ENCODE measurements at places on chromosomes 6 and 20.

GRCh38 chr6:19879663-19880062 is 42.5 kb downstream of the ID4 start:
- no peak for DNase-seq

GRCh38 chr6:138486249-138487101 is 12.8 kb downstream of the NHSL1 start:
- no peak for DNase-seq

GRCh38 chr20:44748005-44748370 is 2.3 kb downstream of the KCNK15 start:
- no peak for DNase-seq

- no peak for DNase-seq
Measured at GRCh38 chr6:35093118-35093445, 48.1 kb downstream of the TCP11 start.

GRCh38 chr6:167091026-167091804 is 31.7 kb upstream of the CCR6 start:
- no peak for DNase-seq

DNA sequence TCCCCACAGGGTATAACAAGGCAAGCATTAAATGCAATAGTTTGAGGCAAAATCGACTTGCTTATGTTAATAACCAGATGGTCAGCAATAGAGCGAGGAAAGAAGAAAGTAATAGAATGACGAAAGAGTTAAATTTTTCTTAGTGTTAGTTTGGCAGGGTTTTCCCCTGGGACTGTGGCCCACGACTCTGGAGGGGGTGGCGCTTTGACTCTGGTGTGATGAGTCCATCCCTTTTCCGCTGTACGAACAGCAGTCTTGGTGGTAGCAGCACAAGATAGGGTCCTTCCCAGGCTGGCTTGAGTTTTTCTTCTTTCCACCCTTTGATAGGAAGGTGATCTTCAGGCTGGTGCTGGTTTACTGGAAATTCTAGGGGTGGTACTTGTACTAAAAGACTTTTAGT is 69.2 kb upstream of the GMDS start:
- DNase-seq: no peak

DNA sequence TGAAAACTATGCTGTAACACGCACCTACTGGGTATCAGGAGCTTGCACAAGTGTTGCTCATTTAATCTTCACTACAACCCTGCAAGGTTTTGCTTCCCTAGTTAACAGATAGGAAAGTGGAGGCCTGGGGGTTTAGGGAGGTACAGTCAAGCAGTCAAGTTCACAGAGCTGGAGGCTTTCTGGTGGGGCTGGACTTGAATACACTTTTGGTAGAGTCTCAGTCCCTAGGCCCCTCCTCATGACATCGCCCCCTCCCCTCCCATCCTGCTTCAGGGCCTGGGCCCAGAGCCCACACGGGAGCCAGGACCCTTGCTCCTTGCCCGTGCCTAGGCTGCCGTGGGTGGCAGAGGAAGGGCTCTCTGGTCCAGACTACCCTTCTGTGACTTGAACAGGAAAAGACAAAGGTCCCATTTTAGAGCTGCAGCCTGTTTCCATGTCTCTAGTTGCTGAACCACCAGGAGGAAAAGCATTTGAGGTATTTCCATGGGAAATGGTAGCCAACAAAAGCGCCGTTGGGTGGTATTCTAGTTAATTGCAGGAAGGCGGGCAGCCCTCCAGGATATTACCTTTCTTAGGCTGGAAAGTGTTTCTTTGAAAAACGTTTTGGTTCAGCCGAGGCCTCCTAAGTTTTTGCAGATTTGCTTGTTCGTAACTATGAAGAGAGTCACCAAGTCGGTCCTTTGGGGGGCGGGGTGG is 84.9 kb downstream of the CDC5L start:
- DNase-seq: no peak

DNA sequence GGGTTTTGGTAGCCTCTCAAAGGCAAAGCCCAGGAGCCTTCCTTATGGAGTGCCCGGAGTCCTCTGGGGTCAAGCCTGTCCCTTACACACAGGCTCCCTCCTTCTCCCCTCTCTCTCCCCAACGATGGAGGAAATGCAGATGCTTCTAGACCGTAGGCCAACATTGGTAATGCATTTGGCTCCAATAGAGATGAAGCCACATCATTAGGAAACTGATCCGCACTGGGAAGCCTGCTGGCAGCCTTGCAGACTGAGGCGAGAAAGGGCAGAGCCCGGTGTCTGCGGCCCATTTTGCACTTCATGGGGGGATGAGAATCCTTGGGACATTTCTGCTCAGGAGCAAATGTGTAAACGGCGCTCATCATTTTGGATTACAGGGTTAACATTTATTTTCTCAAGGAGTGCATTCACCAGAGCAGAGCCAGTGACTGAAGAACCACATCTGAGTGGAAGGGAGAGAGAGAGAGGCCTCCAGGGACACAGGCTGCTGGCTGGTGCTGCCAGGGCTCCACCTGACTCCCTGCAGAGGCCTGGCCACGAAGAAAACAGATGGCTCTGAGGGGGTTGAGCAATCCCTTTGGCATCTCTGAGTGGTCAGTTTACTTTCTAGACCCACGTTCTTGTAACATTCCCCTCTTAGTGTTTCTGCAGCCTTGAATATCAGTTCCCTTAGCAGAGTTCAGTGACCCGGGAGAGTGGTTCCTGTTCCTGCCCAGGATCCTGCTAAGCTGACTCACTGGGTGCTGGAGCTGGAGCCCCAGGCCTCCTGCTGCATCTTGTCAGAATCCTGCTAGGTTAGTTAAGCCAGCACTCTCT is 4.4 kb upstream of the CST3 start:
- no peak for DNase-seq

DNA sequence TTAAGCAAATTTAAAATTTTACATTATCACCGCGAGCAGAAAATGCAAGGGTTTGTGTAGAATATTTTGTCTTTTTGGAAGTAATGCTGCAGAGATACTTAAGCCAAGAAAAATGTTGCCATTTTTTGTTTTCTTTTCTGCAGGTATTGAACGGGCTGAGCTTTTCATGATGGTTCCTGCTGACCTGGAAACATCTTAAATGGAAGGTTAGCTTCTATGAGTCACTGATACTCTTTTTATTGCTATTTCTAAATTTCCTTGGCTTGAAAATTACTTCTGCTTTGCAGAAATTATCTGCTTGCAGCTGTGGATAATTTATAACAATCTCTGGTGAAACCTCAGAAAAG is 12.7 kb downstream of the SYTL3 start:
- no peak for DNase-seq

DNA sequence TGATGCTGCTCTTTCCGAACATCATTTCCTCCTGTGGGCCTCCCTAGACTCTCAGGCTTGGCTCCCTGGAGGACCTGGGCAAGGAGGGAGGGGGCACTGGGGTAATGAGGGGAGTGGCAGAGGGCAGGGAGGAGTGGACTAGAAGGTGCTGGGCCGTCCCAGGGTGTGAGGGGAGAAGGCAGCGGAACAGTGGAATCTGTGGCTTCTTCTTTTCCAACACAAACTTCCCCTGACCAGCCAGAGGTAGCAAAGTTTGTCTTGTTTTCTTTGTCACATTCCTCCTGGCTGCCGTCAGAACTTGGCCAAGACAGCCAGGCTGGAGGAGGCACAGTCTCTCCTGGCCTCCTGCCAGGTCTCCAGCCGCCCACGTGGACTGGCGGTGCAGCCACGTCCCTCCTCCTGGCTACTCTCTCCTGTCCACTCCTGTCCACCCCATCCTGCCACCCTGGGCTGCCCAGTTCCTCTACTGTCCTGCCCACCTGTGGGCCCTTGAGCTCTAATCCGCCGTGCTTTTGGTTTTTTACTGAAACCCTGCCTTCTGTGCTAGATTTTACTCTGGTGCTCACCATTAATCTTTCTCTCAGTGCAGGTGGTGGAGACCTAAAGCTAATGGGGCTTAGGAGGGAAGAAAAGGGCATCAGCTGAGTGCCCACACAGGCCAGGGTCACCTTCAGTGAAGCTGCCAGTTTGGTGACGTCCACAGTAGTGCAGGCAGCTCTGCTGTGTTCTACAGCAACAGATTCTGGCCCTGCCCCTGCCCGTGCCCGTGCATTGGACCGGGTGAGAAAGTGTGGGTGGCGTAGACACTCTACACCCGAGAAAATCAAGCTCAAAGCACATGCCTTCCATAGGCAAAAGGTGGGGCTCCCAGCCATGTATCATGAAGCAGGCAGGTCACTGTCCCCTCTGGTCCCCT is 2.8 kb upstream of the CDSN start:
- no peak for DNase-seq

- no peak for DNase-seq
Measured at GRCh38 chr6:157106487-157106886, 216.8 kb downstream of the TMEM242 start.

DNA sequence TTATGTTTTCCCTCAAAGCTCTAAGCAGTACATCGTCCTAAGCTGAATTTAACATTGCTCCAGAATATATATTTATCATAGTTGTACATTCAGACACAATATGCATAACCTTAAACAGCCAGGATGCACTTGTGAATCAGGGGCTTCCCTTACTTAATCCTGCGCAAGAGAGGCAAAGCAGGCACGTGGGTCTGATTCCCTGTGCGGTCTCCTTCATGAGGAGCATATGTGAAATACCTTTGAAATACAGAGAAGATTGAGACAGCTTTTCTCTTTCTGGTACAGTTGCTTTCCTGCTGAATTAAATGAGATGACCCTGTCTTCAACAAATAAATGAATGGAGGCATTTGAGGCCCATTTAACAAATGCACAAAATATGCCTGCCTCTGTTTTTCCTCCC is 1.5 kb downstream of the HTR1E start:
- no peak for DNase-seq

DNA sequence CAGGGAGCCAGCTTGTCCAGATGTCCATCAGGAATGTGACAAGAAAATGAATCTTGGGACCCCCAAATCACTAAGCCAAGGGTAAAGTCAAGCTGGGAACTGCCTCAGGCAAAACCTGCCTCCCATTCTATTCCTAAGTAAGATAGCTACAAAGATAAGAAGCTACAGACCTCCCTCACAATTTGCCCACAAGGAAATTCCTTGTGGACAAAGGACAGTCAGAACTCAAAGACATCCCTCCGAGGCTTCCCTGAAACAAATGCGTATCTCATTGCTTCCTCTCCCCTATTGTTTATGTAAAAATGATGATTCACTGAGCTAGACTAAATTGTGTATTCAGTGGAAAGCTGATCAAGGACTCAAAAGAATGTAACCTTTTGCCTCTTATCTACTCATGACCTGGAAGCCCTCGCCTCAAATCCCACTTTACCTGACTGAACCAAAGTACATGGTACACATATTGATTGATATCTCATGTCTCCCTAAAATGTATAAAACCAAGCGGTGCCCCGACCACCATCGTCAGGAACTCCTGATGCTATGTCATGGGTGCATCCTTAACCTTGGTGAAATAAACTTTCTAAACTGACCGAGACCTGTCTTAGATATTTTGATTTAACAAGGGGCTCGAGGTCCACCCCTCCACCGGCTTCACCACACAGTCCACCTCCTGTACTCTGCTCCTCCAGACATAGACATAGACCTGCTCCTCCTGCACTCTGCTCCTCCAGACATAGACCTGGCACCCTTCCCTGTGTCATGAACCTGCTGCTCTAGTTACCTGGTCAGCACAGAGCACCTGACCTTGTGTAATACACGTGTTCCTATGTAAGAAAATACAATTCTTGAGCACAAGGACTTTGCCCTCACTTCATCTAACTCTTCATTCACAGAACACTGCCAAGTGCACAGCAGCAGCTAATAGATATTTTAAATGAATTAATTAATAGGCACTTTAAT is 81.4 kb downstream of the WDR27 start:
- no peak for DNase-seq

GRCh38 chr6:168583126-168583525 is 142.1 kb downstream of the SMOC2 start:
- DNase-seq: no peak

DNA sequence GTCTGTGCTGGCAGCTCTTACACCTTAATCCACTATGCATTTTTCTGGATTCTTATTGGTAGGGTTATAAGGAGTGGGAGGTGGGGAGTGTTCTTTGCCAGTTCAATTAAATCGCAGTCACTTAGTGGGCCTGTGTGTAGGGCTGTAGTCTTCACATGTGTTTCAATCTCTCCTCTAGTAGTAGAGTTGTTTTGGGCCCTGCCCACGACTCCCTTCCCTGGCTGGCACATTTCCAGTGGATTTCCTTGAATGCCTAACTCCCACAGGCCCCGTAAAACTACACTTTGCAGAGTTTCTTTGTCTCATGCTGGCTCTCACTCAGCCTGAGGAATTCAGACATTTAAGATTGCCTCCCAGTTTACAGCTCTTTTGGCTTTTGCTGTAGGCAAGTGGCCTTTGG is 414.0 kb upstream of the OPRM1 start:
- DNase-seq: no peak

GRCh38 chr6:82370788-82371187 is 7.2 kb downstream of the TPBG start:
- DNase-seq: no peak

DNA sequence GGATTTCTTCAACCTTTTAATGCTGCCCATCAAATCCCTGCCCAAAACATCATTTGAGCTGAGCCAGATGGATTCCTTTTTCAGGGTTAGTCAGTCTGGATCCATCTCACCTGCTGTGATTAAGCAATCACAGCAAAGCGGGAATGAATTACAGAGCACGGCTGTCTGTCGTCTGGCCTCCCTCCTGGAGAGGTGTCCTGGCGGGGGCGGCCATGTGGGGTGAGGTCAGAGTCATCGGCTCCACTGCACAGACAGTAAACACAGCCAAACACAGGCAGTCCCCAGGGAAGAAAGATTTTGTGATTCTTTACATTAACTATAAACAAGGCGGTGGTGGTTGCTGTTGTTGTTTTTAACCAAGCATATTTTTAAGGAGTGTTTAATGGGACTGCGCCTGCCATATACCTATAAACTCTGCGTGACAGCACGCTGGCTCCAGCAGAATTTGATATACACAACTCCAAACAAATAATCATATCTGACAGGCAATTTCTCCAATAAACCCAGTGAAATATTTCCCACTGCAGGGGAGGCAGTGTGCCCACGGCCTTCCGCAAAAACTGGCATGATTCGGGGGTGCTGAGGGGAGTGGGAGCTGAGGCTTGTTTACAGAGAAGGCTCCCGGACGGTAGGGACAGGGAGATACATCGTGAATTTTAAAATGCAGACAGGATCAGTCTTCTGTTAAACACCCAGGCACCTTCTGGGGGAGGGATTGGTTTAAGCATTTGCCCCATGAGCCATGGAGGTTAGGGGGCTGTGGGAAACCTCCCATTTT is 232.0 kb upstream of the PMEPA1 start:
- no peak for DNase-seq

DNA sequence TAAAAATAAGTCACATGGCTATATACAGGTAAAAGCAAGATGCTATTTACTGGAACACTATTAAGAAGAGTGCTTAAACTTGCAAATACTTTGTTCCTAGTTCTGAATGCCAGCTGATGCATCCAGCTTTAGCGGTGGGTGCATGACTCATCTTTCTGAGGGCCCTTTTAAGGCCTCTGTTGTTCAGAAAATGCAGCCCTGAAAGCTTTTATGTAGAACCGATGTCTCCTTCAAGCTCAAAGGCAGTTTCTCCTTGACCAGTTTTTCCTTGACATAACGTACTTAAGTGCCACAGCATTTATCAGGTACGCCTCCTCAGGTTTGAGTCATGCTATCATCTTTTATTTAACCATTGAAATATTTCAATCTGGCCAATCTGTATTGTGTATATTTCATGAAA is 82.8 kb downstream of the MLIP start:
- DNase-seq: no peak

Measured in activated gamma-delta T cell treated with anti-CD3 and anti-CD28 coated beads, Interleukin-2, amount 50 U/mL, for 16 hours (primary cell).